Stimulated activated CD8-positive, alpha-beta memory T cell treated with anti-CD3 and anti-CD28 coated beads, Interleukin-7, amount 100 ng/mL, for 4 hours (primary cell): ENCODE measurements at places on chromosomes 6 and 20.

GRCh38 chr6:56657354-56657753, 14.7 kb upstream of the DST start:
- no peak for DNase-seq

DNA sequence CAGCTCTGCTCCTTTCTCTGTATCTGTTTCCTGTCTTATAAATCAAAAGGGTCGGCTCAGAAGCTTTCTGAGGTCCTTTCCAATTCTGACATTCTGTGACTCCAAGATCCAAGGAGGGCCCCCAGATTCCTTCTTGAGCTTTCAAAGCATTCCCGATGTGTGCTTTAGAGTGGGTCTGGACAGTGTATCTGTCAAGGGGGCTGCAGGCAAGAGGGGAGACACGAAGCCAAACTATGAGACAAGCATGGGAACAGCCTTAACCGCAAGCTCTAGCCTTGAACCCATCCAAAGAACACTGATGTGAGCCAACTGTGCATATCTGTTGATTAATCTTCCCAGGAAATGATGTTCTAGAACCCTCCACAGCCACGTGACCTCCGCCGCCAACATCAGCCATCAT, 73.8 kb downstream of the TSHZ2 start:
- no peak for DNase-seq

DNA sequence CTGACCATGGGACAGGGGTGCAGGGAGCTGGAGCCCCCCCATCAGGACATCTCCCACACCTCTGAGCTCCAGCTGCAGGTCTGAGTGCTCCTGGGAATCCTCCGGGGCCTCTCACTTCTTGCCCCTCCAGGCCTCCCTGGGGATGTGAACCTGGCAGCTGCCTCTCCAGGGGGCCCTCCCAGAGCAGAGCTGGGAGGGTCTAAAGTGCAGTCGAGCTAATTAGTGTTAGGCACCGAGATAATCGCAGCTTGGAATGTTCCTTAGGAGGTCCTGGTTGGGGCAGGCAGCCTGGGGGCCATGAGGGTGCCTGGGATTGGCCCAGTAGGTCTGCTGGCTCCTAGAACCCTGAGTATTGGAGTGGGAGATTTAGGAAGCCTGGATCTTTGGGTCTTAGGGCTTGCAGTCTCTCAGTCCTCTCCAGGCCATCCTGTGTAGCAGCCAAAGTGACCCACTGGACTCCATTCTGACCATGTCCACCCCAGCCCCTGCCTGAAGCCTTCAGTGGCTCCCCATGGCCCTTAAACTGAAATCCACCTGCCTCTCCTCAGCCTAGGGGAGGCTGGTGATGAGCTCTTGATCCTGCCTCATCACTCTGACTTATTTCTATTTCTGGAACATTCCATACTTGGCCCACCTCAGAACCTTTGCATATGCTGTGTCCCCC, 26.0 kb downstream of the CEBPB start:
- no peak for DNase-seq

- DNase-seq: no peak
These were observed 29.9 kb downstream of the NFATC2 start for GRCh38 chr20:51512645-51513044.

DNA sequence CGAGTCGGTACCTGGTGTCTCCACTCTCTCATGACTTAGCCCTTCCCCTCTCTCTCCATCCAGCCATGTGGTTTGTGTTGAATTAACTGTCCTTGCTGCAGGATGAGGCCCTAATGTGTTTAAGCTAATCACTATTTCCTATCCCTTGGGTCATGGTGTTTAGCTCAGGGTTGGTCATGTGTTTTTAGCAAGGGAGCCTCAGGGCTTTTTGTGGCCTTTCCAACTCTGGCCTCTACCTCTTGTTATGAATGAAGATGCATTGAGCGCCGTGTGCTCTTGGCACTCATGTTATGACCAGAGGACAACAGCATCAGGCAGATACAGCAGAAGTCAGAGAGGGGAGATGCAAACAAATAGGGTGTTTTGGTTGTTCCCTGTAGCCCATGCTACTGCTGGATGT, 674.2 kb upstream of the FLRT3 start:
- DNase-seq: no peak
